ENCODE measurements at places on chromosomes 3 and 15.

- H3K36me3 ChIP-seq, result no peaks in the 10 kb centered on the region
- no peaks in the 10 kb centered on the region for H3K4me1 ChIP-seq
- no peak overlapping the region for H3K27ac ChIP-seq
- no peaks in the 10 kb centered on the region for H3K27me3 ChIP-seq
These were observed 43.8 kb downstream of the ALDH1L1 start for GRCh38 chr3:126136428-126137220.

DNA sequence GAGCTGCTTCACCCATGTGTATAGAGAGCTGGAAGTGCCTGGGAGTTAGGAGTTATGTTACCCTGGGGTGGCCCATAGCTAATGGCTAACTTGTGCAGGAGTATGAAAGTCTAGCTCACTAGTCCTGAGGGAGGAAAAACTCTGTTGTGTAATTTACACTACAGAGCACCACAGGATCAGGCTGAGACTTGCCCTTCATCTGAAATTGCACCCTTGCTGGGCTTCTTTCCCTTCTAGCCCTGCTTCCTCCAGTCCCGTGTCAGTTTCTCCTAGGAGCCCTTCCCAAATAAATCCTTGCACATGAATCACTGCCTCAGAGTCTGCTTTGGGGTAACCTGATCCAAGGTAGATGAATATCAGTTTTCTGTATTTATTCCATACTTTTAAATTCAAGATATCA, 40.0 kb downstream of the CTXND1 start:
- H3K4me1 ChIP-seq, result no peaks in the 10 kb centered on the region
- DNase-seq, result no peak
- H3K36me3 ChIP-seq, result no peaks in the 10 kb centered on the region
- H3K27ac ChIP-seq, result no peak overlapping the region

GRCh38 chr3:38383156-38383875, 36.7 kb downstream of the XYLB start:
- H3K27ac ChIP-seq, result no peak overlapping the region
- no peak for DNase-seq
- H3K4me1 ChIP-seq, result no peaks in the 10 kb centered on the region
- H3K27me3 ChIP-seq, result no peaks in the 10 kb centered on the region
- H3K4me3 ChIP-seq, result no peak overlapping the region

- H3K27ac ChIP-seq, result peak overlapping the region; percentile 85
- no peaks in the 10 kb centered on the region for H3K36me3 ChIP-seq
- peak; percentile 37 for DNase-seq
- peak overlapping the region; percentile 96 for H3K4me3 ChIP-seq
These were observed 619 bp downstream of the ATXN7 start for GRCh38 chr3:63864008-63864964.

DNA sequence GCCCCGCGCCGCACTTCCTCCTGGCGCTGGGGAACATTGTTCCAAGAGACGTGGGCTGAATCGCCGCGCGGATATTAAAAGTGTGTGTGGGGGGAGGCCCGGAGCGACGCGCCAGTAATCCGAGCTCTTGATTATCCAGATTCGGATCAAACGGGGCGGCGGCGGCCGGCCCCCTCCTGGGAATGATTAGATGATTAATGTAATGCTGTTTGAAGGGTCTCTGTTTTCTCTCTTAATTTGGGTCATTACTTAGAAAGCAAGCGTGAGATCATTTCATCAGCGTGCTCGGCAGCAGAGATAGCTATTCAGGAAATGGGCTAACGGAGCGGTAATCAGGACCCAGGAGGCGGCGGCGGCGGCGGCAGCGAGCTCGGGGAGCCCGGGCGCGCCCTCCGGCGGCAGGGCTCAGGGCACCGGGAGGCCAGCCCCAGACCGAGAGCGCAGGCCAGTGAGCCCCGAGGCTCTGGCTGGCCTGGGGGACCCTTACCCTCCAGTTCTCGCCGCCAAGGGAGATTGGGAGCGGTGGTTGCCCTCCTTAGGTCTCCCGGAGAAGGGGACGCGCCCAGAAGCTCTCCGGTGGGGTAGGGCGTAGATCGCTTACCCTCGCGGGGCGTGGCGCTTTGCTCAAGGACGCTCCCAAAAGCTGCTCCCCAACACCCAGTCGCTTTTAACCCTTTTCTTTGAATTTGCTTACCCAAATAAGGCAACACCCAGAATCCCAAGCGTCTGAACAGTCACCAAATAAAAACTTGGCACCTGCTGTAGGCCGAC, 4.5 kb downstream of the FEZF2 start:
- no peak overlapping the region for H3K27ac ChIP-seq
- no peaks in the 10 kb centered on the region for H3K36me3 ChIP-seq
- no peaks in the 10 kb centered on the region for H3K27me3 ChIP-seq
- peaks cover under 1% of the 10 kb centered on the region for H3K4me1 ChIP-seq
- H3K4me3 ChIP-seq, result no peak overlapping the region

GRCh38 chr3:55929154-55929869, 442.2 kb upstream of the WNT5A start:
- H3K27me3 ChIP-seq, result no peaks in the 10 kb centered on the region
- H3K4me3 ChIP-seq, result no peak overlapping the region
- DNase-seq, result no peak
- no peaks in the 10 kb centered on the region for H3K4me1 ChIP-seq

DNA sequence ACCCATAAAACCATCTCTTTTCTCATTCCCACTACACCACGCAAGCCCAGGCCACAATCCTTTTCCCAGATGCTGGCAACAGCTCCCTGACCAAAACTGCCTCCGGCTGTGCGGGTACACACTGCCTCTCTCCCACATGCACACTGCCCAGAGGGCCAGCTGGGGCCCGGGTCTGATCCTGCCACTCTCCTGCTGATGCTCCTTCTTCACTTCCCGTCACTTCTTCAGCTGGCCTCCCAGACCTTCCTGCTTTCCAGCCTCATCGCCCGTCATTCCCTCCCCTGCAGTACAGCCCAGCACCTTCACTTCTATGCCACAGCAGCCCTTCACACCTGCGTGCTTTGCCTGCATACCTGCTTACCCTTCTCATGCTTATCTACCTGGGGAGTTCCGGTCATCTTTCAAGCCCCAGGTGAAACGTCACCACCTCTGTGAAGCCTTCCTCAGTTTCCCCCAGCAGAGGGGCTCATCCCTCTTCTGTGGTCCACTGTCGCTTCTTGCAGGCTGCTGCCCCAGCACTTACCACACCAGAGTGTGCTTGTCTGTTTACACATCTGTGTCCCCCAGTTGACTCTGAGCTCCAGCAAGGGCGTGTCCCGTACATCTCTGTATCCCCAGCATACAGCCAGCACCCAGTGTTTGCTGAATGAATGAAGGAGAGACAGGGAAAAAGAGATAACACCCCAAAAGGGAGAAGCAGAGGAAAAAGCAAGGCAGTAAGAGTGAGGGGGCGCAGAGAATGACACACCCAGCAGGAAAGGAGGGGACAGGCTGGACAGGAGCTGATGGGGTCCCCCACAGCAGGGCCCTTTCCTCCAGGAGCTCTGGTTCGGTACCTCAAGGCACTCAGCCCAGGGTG, 22.2 kb downstream of the GRAMD2A start:
- H3K4me3 ChIP-seq, result no peak overlapping the region
- no peak overlapping the region for H3K27ac ChIP-seq
- H3K27me3 ChIP-seq, result no peaks in the 10 kb centered on the region
- DNase-seq, result no peak
- peaks cover 2% of the 10 kb centered on the region for H3K4me1 ChIP-seq

- H3K4me1 ChIP-seq, result no peaks in the 10 kb centered on the region
- H3K36me3 ChIP-seq, result no peaks in the 10 kb centered on the region
- no peaks in the 10 kb centered on the region for H3K27me3 ChIP-seq
- H3K4me3 ChIP-seq, result no peak overlapping the region
- no peak for DNase-seq
- H3K27ac ChIP-seq, result no peak overlapping the region
These were observed 101.9 kb upstream of the PFN2 start for GRCh38 chr3:150072576-150072975.

DNA sequence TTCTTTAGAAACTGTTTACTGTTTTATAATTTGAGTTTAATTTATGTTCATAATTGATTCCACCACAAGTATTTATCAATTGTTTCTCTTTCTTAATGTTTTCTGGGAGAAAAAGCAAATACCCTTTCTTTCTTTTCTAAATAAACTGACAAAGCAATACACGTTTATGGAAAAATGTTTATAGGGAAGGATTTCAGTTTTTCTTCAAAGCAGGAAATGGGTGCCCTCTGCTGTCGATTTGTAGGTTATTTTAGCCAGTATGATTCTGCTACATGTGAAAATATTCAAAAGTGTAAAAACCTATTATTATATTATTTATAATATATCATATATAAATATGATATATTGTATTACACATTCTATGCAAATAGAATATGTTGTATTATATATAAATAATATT, 921.0 kb upstream of the ROBO1 start:
- no peak overlapping the region for H3K4me3 ChIP-seq
- H3K4me1 ChIP-seq, result no peaks in the 10 kb centered on the region
- no peak overlapping the region for H3K27ac ChIP-seq
- no peak for DNase-seq
- H3K27me3 ChIP-seq, result no peaks in the 10 kb centered on the region

GRCh38 chr3:118000219-118000618, 1034.4 kb downstream of the IGSF11 start:
- peaks cover 4% of the 10 kb centered on the region for H3K4me1 ChIP-seq
- H3K27ac ChIP-seq, result no peak overlapping the region
- no peak overlapping the region for H3K4me3 ChIP-seq
- no peaks in the 10 kb centered on the region for H3K36me3 ChIP-seq
- no peak for DNase-seq
- no peaks in the 10 kb centered on the region for H3K27me3 ChIP-seq

GRCh38 chr3:194124193-194124592, 11.8 kb upstream of the HES1 start:
- no peak for DNase-seq
- H3K4me1 ChIP-seq, result no peaks in the 10 kb centered on the region
- no peaks in the 10 kb centered on the region for H3K36me3 ChIP-seq

DNA sequence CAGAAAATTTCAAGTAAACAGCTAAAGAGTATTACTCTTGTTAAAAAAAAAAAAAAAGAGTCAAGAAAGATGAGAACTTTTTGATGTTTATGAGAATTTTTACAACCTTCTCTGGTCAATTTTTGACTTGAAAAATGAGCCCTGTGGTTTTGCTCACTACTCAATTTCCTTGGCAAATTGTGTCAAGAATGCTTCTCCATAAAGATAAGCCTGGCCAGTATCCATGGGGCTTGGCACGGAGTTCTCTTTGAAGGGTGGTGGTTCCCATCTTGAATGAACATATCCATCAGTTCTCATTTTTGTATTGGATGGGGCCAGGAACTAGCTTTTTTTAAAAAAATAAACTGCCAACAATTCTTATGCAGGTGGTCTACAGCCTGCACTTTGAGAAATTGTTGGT, 179.9 kb downstream of the RYR3 start:
- no peaks in the 10 kb centered on the region for H3K4me1 ChIP-seq
- no peak overlapping the region for H3K4me3 ChIP-seq
- no peaks in the 10 kb centered on the region for H3K36me3 ChIP-seq
- H3K27me3 ChIP-seq, result no peaks in the 10 kb centered on the region
- no peak overlapping the region for H3K27ac ChIP-seq

DNA sequence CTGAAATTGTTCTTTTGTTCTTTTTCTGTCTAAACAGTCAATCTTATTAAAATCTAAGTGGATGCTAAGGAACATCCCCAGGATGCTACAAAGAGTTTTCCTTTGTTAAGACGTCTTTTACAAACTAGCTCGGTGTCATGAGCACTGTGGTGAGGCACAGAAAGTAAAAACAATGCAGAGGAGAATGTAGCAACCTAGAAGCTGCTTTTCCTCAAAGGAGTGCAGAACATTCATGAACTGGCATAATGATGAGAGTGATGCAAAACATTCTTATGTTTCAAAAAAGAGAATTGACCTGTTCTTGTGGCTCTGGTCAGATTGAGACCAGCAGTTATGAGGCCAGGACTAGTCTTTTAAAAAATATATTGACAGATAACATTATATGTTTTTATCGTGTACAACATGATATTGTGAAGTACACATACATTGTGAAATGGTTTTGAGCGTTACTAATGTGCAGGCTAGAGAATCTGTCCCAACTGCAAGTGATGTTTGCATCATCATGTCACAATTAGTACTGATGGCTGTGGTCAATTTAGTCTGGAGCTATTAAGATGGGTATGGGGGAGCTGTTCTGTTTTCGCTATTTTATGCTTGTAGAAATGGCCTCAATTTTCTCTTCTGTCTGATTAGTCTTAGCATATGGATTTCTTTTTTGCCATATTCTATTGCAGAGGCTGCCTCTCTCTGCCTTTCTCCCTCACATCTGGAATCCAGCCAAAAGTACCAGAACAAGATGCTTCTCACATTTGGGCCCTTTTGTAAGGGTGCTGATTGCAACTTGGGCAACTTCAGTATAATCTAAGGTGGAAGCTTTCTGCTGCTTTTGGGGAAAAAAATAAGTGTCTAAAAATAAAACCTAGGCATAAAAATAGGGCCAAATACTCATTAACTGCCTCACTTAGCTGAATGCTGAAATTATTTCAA, 50.2 kb downstream of the HHLA2 start:
- no peak overlapping the region for H3K4me3 ChIP-seq
- no peaks in the 10 kb centered on the region for H3K36me3 ChIP-seq
- no peak overlapping the region for H3K27ac ChIP-seq
- H3K4me1 ChIP-seq, result no peaks in the 10 kb centered on the region
- no peaks in the 10 kb centered on the region for H3K27me3 ChIP-seq

GRCh38 chr15:44435893-44436667, 8.7 kb downstream of the CTDSPL2 start:
- no peaks in the 10 kb centered on the region for H3K27me3 ChIP-seq
- no peak overlapping the region for H3K4me3 ChIP-seq
- no peak for DNase-seq
- peaks cover 3% of the 10 kb centered on the region for H3K4me1 ChIP-seq

DNA sequence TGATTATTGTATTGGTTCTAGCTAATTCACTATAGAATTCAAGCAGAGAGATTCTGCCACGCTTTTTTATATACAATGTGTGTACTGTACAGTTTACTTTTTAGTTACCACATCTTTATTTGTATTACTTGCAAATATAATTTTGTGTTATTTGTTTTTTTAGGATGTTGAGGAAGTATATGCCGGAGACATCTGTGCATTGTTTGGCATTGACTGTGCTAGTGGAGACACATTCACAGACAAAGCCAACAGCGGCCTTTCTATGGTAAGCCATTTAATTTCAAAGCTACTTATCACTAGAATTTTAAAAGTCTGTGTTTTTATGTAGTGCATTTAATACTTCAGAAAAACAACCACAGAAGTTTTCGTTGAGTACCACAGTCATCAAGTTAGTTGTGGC, 11.7 kb downstream of the LXN start:
- H3K4me3 ChIP-seq, result no peak overlapping the region
- H3K4me1 ChIP-seq, result no peaks in the 10 kb centered on the region

- H3K27me3 ChIP-seq, result no peaks in the 10 kb centered on the region
- H3K4me3 ChIP-seq, result no peak overlapping the region
- DNase-seq, result no peak
These were observed 131.8 kb upstream of the SLC7A14 start for GRCh38 chr3:170717410-170718402.

GRCh38 chr3:144866476-144866875, 894.9 kb downstream of the DIPK2A start:
- H3K27ac ChIP-seq, result no peak overlapping the region
- H3K4me1 ChIP-seq, result peaks cover 5% of the 10 kb centered on the region
- H3K27me3 ChIP-seq, result no peaks in the 10 kb centered on the region
- no peak overlapping the region for H3K4me3 ChIP-seq
- no peak for DNase-seq

GRCh38 chr3:33008282-33008681, 56.8 kb downstream of the CCR4 start:
- no peak for DNase-seq
- H3K4me3 ChIP-seq, result no peak overlapping the region
- H3K36me3 ChIP-seq, result no peaks in the 10 kb centered on the region
- H3K27ac ChIP-seq, result no peak overlapping the region
- no peaks in the 10 kb centered on the region for H3K4me1 ChIP-seq

- no peaks in the 10 kb centered on the region for H3K36me3 ChIP-seq
- no peaks in the 10 kb centered on the region for H3K4me1 ChIP-seq
These were observed 78.8 kb downstream of the PDCD6IP start for GRCh38 chr3:33877187-33877586.

- H3K4me3 ChIP-seq, result no peak overlapping the region
- no peaks in the 10 kb centered on the region for H3K4me1 ChIP-seq
- no peaks in the 10 kb centered on the region for H3K36me3 ChIP-seq
- H3K27me3 ChIP-seq, result no peaks in the 10 kb centered on the region
- no peak overlapping the region for H3K27ac ChIP-seq
These were observed 26.0 kb upstream of the GNB5 start for GRCh38 chr15:52217186-52217585.
